ENCODE measurements at places on chromosomes 5 and 9.

GRCh38 chr5:14063138-14063537, 80.0 kb upstream of the TRIO start:
- DNase-seq: no peak

DNA sequence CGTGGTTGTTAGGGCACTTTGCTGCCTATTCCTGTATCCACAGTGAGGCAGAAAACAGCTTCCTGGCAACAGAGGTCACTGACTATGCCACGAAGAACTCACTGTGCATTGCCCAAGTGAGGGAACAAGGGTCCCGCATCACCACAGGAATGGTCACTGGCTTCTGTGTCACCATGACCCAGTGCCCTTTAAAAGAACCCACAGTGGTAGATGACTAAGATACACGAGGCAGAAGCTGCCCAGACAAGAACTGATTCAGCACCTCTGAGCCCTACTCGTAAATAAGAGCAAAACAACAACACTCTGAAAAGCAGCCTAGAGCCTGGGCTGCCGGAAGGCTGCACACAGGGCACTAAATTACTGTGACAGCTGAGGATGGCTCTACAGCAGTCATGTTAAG, 236.6 kb upstream of the RASEF start:
- DNase-seq: no peak

- no peak for DNase-seq
Observed at GRCh38 chr5:88825584-88826315, 57.2 kb downstream of the MEF2C start.

DNA sequence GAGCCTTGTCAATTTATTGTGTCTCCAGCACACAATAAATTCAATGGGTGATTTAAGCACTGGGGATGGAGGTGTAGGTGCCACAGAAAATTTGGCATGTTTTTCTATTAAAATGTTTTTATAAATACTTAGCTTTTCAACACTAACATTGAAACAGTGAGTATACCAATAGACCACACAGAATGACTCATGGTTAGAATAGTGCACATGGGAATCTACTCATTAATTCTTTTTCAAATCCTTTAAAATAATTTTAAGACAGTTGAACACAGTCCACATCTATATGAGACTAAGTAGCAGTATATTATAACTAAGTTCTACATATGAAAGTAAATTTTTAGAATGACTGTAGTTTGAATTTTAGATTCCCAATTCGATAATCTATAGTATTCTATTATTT, 67.1 kb downstream of the LNPEP start:
- no peak for DNase-seq

DNA sequence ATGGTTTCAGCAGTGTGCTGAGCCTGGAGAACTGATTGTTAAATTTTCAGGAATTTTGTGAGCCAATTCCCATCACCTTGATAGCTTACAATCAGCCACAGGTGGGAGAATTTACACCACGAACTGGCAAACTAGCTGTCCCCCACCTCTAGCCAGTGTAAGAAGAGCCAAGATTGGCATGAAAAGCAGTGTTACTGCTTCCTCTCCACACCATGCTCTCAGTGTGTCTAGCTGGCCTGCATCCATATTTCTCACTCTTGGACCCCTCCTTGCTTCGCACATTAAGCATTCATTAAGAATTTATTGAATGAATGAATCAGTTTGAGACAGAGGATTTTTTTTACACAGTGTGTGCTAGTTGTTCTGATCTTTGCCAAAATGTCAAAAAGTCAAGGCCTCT, 36.7 kb upstream of the MAN2A1 start:
- no peak for DNase-seq

DNA sequence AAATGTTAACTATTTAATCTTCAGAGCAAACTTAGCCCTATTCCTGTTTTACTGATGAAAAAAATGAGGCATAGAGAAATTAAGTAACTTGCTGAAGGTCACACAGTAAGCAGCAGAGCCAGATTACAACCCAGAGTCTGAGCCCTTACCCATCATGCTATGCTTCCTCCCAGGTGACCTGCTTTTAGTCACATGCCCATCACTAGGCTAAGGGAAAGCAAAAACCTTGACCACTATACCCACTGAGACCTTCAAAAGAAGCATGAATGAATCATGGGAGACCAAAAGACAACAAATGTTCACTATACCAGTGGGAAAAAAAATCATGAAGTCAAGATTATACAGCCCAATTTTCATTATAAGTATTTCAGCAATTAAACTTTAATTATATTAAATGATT, 5.3 kb upstream of the HAUS6 start:
- no peak for DNase-seq

DNA sequence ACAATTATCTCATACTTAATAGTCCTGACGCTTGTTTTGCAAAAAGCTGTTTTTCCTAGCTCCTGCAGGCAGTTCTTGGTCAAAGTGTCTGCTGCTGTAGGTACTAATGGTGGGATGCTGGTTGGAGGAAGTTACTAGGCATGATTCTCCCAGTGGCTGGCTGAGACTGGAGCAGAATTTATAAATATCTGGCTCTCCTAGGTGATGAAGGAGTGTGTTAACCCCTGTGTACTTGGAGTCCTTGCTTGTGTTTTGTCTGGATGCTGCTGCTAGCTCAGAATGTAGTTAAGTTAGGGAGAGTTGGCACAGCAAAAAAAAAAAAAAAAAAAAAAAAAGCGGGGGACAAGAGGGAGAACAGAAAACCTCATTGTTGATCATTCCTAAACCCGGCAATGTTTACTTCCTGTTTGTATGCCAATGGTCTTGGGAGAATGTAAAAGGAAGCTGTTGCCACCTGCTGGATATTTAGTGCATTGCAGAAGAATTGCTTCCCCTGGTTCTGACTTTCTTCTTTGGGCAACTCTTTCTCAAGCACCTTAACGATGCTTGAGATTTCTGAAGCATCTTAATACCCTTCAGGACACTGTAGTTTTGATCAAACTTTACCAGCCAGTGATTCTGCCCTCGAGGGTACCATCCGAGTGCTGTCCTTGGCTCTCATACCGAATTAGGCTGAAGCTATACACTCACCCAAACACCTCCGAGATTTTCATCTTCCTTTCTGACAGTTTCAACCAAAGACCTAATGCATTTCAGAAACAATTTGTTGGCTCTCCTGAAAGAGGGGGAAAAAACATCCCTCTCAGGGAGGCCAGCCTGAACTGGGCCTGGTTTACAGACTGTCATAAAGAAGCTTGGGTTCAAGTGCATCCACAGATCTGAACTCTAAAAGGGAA, 71.7 kb upstream of the WWC1 start:
- peak; percentile 34 for DNase-seq

GRCh38 chr9:37555786-37556185, 20.4 kb downstream of the FBXO10 start:
- no peak for DNase-seq

DNA sequence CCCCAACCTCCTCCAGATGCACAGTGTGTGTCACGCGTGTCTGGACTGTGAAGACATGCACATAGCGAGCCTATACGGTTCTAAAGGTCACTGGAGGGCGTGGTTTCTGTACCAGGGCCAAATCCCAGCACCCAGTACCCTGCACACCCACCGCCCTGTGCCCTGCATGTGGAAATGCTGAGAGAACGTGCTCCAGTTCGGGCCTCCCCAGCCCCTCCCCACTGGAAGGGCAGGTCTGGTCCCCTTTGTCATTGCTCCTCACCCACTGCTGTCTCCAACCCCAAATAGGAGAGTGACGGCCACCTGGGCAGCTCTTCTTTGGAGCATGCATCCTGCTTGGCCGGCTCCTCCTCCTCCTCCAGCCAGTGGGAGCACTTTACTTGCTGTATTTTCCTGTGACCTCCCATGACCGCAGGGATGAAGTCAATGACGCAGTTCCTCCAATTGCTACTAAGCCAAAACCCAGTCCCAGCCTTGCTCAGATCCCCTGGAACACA, 116.7 kb downstream of the WNK2 start:
- DNase-seq: no peak

- no peak for DNase-seq
Observed at GRCh38 chr9:90029996-90030395, 425.2 kb downstream of the GADD45G start.

GRCh38 chr5:137283801-137284200, 215.3 kb downstream of the SPOCK1 start:
- DNase-seq: no peak

DNA sequence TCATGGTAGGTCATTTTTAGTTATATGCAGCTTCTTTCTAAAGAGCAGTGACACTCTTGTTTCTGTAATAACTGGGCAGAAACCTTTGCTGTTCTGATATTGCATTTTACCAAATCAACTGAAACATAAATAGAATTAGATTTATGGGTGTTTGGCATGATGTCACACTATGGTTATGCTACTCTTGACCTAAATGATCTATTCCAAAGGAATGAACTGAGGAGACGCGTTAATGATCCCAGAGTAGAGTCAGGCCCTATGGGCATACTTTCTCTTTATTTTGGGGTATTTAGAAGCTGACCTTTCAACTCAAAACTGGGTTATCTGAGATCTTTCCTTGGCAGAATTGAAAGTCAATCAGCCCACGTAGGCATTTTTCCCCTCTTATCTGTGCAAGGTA, 146.8 kb upstream of the ADAMTSL1 start:
- no peak for DNase-seq

DNA sequence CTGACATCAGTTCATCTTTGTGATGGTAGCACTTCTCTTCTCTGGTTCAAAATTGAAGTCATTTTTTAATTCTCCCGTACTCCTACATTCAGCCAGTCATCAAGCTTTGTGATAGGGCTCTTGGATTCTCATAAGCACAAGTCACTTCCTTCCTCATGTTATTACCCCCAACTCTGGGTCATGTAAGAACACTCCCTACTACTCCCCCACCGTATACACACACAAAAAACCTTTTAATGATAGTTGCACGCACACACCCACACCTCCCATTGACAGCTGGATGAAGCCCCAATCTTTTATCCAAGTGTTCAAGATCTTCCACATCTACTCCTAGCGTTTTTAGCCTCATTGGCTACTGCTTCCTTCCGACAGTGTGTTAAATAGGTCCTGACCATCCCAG, 16.8 kb downstream of the KDM3B start:
- DNase-seq: no peak

DNA sequence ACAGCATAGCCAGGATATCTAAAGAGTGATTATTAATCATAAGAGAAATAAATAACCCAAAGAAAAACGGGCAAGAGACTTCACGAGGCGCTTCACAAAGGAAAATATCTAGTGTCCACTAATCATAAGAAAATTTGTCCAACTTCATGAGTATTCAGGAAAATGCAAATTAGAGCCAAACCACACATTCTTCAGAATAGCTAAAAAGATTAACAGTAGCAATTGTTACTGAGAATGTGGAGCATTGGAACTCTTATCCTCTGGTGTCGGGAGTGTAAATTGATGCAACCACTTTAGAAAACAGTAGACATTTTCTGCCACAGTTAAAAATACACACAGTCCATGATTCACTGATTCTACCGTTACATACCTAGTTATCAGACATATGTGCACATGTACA, 145.7 kb downstream of the CWC27 start:
- DNase-seq: no peak

DNA sequence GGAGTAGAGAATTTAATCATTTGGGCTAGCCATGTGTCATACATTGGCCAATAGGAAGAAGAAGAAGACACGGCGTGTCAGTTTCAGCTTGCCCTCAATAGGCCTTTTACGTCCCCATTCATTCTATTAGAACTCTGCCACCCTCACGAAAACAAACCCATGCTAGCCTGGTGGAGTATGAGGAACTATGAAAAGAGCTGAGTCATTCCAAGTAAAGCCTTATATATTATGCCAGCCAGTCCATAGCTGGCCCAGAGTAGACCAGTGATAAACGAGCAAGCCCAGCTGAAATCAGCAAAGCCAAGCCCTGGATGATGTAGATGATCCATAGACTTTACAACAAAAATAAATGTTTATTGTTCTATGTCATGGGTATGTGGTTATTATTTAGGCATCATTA, 895.1 kb downstream of the TLE1 start:
- no peak for DNase-seq

- no peak for DNase-seq
Observed at GRCh38 chr9:118567861-118568260, 801.4 kb downstream of the BRINP1 start.

DNA sequence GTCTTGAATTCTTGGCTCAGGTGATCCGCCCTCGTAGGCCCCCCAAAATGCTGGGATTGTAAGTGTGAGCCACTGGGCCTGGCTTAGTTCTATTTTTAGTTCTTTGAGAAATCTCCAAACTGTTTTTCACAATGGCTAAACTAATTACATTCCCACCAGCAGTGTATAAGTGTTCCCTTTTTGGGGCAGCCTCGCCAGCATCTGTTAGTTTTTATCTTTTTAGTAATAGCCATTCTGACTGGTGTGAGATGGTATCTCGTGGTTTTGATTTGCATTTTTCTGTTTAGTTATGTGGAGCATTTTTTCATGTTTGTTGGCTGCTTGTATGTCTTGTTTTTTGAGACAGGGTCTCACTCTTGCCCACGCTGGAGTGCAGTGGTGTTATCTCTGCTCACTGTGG, 28.2 kb downstream of the CNOT6 start:
- no peak for DNase-seq

- DNase-seq: no peak
Observed at GRCh38 chr9:136352682-136353081, 10.9 kb downstream of the DNLZ start.

DNA sequence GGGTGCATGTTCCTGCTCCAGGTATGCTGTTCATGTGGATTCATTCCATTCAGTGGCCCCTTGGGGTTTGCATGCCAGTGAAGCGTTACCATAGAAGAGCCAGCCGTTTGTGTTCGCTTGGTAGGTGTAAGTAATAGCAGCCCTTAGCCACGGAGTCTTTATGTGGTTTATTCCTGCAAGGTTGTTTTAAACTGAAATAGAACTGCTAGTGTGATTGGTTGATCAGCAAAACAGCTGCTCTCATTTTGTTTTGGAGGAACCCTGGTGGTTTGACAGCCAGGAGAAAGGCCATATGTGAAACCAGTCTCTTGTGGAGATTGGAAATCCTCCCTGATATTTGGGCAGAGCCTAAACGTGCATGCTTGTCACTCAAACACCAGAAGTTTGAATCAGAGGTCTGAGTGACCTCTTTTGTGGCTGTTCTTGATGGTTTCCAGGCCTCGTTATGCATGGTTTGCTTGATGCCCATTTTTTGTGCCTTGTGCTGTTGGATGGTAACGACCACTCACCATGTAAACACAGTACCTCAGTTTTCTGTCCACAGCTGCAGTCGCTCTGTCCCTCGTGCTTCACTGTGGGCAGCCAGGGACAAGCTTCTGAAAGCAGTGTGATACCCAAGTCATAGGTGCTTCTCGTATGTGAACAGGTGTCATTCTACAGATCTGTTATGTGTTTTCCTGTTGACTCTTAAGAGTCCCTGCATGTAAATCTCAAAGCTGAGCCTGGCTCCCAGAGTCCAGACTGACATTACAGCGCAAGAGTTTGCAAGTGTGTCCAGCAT, 58.3 kb upstream of the NXNL2 start:
- no peak for DNase-seq

All from central memory CD4-positive, alpha-beta T cell (primary cell).